NCI-H1436 (cell line): ENCODE measurements at places on chromosomes 11 and 22.

GRCh38 chr11:30594646-30595411 is 8.7 kb upstream of the MPPED2 start:
- no peak for DNase-seq

DNA sequence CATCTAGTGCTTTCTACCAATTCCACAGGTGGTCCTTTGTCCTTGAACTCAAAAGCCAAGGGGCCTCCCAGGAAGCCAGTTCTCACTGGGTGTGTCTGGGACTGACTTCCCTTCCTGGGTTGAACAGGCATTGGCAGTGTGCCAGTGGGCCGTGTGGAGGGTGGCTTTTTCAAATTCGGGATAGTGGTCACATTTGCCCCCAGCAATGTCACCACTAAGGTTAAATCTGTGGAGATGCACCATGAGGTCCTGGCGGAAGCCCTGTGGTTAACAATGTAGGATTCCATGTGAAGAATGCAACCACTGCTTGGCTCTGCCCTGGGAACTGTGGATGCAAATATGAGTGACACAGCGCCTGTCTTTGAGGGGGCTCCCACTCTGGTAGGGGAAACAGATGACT is 53.2 kb upstream of the MTNR1B start:
- no peak for DNase-seq

- no peak for DNase-seq
Observed at GRCh38 chr11:76298255-76298654, 82.7 kb downstream of the THAP12 start.

GRCh38 chr11:111729071-111729830 is 36.9 kb downstream of the PPP2R1B start:
- DNase-seq, result no peak

GRCh38 chr11:8285796-8286195 is 22.1 kb upstream of the LMO1 start:
- no peak for DNase-seq

GRCh38 chr11:32894149-32894827 is 1.7 kb downstream of the QSER1 start:
- DNase-seq, result peak; percentile 54

DNA sequence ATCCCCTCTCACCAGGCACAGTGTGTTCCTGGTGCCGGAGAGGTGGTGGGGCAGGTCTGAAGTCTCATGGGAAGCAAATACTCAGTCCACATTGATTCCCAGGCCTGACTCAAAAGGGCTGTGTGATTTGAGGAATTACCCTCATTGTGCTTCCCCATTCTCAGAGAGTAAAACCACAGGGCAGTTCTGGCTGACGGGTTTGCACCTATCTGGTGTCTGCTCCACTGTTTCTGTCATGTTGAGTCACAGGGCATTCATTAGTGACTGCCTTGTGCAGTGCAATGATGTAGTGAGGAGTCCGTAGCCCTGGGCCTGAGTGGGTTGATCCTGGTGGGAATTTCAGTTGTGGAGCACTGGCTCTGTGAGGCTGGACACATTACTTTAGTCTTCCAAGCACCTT is 85.2 kb upstream of the ARHGAP20 start:
- DNase-seq, result no peak

DNA sequence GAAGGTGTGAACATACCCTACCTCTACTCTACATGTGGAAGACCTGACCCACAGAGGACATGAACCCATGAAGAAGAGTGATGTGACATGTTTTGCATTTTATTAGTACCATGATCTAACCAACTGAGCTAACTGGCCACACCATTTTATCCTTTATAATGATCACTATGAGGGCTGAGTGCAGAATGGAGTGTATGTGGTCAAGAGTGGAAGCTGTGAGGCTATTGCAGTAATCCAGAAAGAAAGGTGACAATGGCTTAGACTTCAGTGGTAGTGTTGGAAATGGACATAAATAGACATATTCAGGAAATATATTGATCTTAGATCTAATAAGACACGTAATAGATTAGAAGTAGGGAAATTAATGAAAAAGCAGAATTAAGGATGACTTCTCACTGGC is 3.8 kb downstream of the SRSF8 start:
- DNase-seq, result no peak

GRCh38 chr11:108405706-108406105 is 61.6 kb downstream of the C11orf65 start:
- no peak for DNase-seq
